EL (cell line): ENCODE measurements at places on chromosomes 2 and 18.

- no peak for DNase-seq
These were observed 30.3 kb upstream of the BIN1 start for GRCh38 chr2:127137225-127137624.

- peak; percentile 69 for DNase-seq
These were observed 60.4 kb downstream of the WDSUB1 start for GRCh38 chr2:159226059-159226461.

DNA sequence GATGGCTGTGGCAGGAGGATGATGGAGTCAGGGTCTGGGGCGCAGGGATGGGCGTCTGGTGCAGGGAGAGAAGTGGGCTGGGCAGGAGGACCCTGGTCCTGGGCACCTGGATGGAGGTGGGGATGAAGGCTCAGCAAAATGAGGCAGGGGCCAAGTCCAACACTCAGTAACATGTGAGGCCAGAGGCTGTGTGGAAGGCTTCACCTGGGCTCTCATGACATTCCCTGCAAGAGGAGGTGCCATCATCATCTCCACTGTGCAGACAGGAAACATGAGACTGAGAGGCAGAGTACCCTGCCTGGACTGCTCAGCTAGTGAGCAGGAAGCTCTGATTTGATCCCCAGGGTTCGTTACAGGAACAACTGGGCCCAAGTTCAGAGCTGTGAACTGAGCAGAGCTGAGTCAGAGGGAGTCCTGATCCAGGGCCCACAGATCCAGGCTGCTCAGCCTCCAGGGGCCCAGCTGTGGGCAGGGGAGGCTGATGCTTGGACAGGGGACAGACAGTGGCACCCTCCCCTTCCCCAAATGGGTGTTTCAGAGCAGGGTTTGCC lies 36.9 kb downstream of the HJURP start:
- no peak for DNase-seq

DNA sequence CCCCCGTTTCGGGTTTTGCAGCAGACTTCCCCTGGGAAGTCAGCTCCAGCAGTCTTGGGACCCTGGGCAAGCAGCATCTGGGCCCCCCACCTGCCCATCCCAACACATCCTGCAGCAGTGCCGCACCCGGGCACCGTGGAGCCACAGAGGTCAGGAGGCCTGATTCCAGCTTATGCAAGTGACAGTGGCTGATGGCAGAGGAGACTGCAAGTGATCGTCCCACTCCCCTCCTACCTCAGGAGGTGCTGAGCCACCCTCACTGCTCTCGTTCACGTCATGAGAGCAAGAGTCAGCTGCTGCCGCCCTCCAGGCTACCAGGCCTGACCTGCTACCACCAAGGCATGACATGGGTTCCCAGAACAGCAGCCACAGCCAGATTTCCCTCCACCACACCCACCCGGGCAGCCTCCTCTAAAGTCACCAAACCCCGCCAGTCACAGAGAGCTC lies 18.2 kb downstream of the COX7A2L start:
- no peak for DNase-seq

DNA sequence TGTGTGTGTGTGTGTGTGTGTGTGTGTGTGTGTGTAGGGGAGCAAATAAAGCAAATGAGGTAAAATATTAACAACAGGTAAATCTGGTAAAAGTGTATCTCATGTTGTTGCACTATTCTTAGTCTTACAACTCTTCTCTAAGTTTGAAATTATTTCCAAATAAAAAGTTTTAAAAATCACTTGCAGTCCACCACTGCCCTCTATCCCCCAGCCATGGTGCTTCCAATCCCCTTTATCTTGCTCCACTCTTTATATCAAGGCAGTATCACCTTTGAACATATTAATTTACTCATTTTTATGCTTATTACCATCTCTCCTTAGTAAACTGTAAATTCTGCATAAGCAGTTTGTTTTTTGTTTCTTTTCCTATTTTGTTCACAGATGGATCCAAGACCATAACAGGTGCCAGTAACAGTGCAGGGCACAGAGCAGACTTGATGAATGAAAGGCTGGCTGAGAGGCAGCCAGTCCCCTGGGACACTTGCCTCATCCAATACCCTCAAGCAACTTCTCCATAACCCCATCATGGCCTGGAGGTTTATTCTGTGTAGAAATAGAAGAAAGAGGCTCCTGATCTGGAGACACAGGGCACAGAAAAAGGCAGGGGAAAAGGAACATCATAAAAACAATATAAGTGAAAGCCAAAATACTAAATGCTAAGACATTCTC lies 67.6 kb downstream of the LDAH start:
- DNase-seq: no peak
